ENCODE measurements at places on chromosomes 7 and 10.
A peak's percentile ranks its signal among the peaks of the same experiment; 100 is the strongest.

- no peak for DNase-seq
Measured at GRCh38 chr10:126841341-126841895, 63.8 kb upstream of the DOCK1 start.

DNA sequence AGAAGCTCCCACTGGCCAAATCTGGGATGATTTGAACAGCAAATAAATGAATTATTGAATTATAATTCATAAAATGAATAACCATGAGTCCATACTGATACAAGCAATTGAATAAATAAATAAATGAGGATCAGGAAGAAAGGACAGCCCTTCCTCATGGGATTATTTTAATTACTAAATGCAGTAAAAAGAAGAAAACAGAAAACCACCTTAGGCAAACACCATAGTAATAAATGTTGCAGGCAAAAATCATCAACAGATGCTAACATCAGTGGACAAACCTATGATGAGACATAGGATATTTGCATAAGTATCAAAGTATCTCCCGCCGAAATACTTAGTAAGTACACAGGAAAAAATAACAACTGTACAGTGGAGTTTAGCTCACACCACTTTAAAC, 33.2 kb downstream of the RAPGEF5 start:
- DNase-seq: peak; percentile 80

DNA sequence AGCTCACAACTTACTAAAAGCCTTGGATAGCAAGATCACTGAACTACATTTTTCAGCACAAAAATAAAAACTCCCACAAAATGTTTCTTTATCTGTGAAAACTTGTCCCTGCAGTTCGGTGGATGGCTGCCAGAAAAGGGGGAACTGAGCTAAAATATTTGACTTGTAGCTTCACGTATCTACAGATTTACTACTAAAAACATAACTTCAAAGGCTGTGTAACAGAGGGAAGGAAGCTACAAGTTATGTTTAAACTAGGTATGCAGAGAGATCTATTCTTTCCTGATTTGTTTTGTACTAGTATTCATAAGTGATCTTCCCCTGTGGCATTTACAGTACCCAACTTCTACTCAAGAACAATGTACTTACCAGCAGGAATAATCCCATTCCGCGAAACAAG, 25.1 kb downstream of the SGCE start:
- DNase-seq: no peak

DNA sequence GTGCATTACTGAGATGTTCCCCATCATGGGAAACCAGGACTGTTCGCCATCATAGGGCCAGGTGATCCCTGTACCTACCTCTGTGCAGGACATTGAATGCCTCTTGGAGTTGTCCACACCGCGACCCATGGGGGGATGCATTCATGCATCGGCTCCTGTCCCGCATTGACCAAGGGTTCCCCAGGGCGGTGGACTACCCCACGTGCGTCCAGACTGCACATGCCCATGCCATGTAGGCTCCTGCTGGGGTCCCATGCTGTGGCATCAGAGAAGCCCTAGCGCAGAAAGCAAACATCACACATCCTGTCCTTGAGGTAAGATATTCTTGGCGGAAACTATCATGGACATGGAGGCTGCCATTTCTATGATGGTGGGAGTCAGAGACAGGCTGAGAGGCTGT, 121.6 kb upstream of the UNC5B start:
- no peak for DNase-seq

GRCh38 chr7:83593921-83594475, 54.9 kb downstream of the SEMA3E start:
- no peak for DNase-seq

- no peak for DNase-seq
Measured at GRCh38 chr7:149845257-149845980, 7.2 kb downstream of the ZNF862 start.

DNA sequence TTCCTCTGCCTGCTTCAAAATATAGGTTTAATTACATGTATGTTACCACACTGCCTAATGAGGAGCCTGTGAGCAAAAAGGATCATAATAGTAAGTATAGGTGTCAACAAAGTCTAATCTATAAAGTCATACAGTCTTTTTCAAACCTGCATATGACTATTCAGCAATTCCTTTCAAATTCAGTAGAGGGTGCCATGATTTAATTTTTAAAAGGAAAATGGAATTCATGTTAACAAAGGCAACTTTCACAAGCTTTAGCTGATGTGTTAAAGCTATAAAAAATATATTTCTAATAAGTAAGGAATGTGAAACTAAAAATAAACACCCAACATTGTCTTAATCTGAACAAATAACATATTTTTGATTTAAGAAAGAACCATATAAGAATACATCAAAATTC, 52.1 kb downstream of the MPP7 start:
- peak; percentile 7 for DNase-seq

- no peak for DNase-seq
Measured at GRCh38 chr7:81186691-81187090, 267.8 kb upstream of the SEMA3C start.

DNA sequence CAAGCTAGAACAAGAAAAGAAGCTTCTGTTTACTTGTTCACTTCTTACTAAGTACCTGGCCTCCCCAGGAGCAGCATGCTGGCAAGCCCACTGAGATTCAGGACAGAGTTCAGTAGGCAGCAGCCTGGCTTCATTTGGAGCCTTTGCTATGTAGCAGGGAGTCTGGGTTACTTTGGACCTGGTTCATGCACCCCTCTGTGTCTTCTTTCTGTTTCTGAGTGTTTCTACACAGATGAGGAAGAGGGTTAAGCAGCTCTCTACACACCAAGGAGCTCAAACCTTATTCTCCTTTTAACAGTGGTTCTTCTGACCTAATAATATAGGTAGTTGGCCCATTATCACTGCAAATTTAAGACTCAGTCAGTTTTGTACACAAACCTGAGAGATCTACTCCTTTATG, 152.9 kb downstream of the ARID5B start:
- DNase-seq: no peak

DNA sequence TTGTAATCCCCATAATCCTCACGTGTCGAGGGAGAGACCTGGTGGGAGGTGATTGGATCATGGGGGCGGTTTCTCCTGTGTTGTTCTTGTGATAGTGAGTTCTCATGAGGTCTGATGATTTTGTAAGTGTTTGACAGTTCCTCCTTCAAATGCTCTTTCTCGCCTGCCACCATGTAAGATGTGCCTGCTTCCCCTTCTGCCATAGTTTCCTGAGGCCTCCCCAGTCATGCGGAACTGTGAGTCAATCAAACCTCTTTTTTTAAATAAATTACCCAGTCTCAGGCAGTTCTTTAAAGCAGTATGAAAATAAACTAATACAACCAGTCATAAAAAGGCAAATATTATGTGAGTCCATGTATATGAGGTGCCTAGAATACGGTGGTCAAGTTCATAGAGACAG, 87.5 kb downstream of the FRMD4A start:
- peak; percentile 31 for DNase-seq

DNA sequence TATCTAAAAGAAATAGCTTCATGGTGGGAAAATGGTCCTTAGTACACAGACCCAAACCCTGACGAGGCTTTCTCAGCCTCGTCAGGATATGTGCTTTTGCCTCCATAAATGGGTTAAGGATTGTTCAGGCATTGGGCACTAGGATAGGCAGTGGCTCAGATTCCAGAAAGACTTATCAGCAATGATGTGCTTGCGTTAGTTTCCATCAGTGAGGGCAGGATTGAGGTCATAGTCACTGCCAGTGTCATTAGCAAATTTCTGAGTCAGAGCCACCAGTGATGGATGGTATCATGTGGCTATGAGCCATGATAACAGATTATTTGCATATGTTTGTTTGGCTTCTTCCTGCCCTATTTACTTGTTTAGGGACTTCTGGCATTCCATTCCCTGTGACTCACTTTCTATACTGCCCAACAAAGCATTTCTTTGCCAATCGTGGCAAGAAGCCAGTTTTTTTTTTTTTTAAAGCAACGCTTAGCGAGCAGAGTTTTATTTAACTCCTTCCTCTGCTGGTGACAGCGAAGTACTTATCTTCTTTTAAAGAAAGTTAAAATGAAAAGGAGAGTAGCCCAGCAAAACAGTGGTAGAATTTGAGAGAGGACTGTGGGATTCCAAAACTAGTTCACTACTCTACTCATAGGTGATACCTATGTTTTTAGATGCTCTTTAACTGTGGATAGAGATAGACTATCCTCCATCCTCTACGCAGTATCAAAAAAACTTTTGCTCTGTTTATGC, 44.4 kb downstream of the MYPN start:
- DNase-seq: no peak

DNA sequence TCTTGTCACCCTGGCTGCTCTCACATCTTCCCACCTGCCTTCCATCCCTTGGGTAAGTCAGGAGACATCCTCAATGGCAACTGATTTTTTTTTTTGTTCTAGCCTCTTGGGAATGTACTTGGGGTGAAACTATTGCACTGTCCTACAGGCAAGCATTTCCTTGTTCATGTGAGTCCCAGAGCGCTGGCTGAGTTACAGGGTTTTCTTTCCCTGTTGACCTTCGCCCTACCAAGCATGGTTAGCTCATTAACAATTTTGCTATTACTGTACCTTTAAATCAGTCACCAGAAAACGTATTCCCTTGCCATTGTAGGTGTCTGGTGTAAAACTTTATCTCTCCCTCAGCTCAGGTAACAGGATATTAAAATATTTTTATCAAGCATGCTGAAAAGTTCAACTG, 98.9 kb downstream of the PRLHR start:
- DNase-seq: peak; percentile 9

DNA sequence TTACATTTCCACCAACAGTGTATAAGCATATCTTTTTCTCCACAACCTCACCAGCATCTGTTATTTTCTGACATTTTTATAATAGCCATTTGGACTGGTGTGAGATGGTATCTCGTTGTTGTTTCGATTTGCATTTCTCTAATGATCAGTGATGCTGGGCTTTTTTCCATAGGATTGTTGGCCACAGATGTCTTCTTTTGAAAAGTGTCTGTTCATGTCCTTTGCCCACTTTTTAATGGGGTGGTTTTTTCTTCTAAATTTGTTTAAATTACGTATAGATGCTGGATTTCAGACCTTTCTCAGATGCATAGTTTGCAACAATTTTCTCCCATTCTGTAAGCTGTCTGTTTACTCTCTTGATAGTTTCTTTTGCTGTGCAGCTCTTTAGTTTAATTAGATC, 28.9 kb downstream of the XRCC2 start:
- DNase-seq: no peak

- DNase-seq: no peak
Measured at GRCh38 chr10:33133557-33133956, 175.5 kb upstream of the ITGB1 start.
